ENCODE measurements at places on chromosomes 7 and 10. TPM values are rescaled to one million over a fixed set of nuclear protein-coding genes. Genes with fewer than 3 reads are reported as not detected.
A peak's percentile ranks its signal among the peaks of the same experiment; 100 is the strongest.

GRCh38 chr7:27510541-27510940 lies 152.1 kb downstream of the HIBADH start:
- no peak for DNase-seq

- DNase-seq = peak; percentile 98
These were observed 67.8 kb downstream of the EGFR start for GRCh38 chr7:55086413-55087201.

The HMX2 gene
- not detected for total RNA-seq

The RNF148 gene
- total RNA-seq = not detected

DNA sequence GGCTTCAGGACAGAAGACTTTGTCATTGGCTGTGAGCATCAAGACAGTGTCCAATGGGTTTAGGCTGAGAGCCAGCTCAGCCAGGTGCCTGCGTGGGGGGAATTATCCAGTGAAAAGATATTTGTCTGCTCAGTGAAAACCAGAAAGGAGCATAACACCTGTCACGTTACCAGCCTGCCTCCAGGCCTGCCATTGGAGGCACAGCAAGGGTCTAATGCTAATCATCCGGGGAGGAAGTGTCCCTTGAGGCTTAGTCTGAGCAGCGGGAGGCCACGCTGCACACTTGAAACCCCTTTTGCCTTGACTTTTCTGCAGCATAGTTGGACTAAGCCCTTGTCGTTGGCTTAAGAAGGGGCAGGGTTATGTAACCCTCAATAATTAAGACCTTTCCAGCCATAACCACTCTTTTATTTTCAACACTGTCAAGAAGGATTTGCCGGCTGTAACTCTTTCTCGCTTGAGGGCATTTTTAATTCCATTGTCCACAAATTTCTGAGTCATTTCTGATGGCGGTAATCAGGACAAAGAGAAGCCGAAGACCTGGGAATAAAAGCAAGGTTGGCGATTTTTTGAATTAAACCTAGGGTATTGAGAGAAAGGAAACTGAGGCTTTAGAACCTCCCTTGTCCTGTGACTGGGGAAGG lies 639.6 kb upstream of the FOXK1 start:
- no peak for DNase-seq

The MACC1 gene
- total RNA-seq = not detected

GRCh38 chr7:159091480-159092475 lies 52.9 kb downstream of the VIPR2 start:
- DNase-seq = no peak

DNA sequence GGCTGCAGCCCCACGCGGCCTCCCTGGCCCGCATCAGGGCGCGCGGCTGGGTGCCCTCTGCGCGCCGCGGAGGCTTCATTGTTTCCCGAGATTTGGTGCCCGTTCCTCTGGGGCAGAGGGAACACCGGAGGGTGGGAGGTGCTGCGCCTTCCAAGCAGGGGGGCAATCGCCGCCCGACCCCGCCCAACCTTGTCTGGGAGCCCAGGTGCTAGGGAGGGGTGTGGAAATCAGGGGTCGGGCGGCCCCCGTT lies 1.0 kb upstream of the NRP1 start:
- no peak for DNase-seq

The PDZD7 gene
- total RNA-seq = 2.2 TPM

The PLAU gene
- 6.7 TPM for total RNA-seq

- no peak for DNase-seq
These were observed 999 bp upstream of the MRPS24 start for GRCh38 chr7:43870316-43870715.

DNA sequence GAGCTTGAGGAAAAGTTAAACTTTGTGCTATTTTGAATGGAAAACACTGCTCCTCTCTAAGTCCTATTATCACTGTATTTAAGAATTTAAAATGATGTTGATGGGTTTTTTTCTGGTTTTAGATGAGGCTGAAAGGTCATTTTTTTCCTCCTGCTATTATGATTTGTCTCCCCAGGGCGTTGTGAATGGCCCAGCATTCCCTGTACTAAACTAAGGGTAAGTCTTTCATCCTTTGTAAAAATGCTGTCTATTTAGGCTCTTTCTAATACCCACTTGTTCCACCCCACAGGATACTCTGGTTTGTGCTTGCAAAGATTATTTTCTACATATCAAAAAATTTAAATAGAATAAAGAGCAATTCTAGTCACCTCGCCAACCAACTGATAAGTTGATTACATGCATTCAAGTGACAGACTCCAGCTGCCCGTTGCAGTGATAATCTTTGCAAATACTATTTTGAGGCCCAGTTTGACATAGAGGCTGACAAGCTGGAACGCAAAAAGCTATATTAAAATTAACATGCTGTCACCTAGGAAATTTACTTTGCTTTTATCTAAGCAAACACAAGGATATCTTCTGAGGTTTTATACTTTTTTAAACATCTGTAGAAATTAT lies 222.3 kb upstream of the TMEM229A start:
- DNase-seq = no peak

The STEAP1B gene
- total RNA-seq = not detected

- no peak for DNase-seq
These were observed 337.3 kb downstream of the WDR37 start for GRCh38 chr10:1393481-1393880.

DNA sequence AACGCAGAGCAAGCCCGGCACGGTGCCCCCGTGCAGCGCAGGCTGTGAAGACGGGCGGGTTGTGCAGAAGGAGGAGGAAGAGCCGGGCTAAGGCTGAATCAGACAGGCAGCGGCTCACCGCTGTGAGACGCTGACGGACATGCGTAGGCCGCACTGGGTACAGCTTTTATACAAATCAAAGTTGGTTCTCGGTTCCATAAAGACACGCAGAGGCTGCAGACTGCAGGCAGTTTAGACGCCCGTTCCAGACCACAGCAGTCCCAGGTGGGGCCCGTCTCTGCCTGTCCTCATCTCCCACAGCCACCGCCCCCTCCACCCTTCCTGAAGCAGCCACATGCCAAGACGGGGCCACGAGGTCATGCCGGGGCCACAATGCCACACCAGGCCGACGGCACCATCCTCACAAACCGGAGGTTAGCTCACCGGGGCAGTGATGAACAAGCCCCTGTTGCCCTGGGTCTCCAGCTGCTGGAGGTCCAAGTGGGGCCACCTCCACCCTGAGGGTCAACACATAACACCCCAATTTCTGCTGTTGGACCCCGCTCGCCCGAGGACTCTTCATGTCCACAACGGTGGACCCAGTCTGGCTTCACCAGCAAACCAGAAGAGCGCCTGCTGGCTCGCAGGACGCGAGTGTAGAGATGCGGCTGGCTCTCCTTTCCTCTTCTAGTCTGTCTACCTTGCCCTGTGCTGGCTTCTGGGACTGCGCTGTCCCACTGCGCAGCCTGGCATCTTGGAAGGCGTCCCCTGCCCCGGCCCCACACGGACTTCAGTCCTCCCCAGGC lies 227.2 kb downstream of the ELFN1 start:
- no peak for DNase-seq

DNA sequence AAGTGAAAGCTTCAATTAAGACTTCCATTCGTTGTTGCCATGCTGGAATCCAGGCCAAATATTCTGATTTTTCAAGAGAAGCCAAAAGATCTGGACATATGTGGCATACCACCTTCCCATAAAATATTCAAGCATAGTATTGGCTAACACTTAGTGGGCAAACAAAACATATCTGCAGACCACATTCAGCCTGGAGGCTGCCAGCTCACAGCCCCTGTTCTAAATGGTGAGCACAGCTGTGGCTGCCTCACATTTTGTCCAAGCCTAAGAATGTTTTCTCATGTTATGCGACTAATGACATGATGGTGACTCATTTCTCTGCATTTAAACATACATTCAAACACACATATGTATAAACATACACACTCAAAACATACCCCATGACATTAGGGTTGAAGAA lies 10.6 kb upstream of the CALU start:
- no peak for DNase-seq

DNA sequence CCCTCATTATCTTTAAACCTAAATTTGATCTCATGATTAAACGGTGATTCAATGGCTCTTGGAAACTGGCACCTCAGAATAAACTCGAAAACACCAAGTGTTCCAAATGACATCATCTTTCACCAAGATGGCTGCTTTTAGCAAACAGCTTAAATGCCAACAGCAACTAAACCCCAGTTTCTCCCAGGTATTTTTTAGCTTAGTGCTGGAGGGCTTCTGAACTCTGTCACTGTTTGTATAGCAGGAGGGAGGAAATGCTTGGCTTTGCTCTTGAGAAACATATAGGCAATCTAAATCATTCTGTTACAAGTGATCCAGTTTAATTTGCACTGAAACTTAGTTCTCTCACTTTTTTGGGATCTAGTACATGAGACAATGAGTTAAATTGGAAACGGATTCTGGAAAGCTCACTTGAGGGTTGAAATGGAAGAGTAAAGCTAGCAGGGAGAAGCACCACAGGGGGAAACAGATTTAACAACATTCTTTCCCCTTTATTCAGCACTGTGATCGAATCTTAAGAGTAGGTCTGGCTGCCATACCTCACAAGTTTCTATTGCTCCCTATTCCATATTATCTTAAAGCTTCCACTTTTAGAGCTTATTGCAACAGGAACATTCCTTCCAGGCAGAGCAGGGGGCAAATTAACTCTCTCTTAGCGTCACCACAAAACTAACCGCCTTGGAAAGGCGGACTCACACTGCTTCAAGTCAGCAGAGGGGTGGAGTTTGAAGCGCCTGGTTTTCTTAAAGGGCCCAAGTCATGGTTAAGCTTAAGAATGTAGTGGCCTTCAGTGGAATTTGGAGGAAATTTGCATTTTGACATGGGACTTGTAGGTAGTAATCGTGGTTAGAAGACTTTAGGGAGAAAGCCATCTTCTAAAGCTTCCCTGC lies 1.8 kb upstream of the CCDC6 start:
- DNase-seq = peak; percentile 60

DNA sequence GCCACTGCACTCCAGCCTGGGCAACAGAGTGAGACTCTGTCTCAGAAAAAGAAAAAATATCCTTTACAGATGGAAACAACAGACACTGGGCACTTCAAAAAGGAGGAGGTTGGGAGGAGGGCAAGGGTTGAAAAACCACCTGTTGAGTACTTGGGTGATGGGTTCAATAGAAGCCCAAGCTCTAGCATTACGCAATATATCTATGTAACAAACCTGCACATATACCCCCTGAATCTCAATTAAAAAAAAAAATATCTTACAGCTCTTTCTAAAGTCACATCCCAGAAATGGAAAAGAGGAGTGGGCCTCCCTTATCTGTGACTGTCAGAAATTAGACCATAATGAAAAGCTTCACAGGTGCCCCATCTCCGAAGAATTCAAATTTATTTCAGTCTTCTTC lies 12.1 kb downstream of the VIM start:
- no peak for DNase-seq

GRCh38 chr7:45682836-45683555 lies 108.8 kb downstream of the ADCY1 start:
- peak; percentile 8 for DNase-seq

The PNLIPRP1 gene
- not detected for total RNA-seq

- DNase-seq = no peak
These were observed 51.4 kb upstream of the NPVF start for GRCh38 chr7:25279705-25280104.

The NEURL1 gene
- not detected for total RNA-seq

The ANKRD2 gene
- 2.0 TPM for total RNA-seq

- peak; percentile 26 for DNase-seq
These were observed 30.3 kb upstream of the LSM8 start for GRCh38 chr7:118153551-118154177.

DNA sequence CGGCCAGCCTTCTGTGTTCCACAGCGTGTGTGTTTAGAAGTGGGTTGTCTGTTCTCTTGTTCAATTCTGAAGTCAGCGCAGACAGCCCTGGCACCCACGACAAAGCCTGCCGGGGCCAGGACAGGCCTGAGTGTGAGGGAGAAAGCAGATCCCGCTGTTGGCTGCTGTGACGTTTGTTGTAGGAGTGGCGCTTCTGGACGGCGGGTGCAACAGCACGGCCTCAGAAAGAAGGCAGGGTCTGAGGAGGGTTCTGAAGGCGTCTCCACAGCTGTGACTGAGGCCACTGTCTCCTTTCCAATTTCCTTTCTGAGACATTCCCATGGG lies 76.2 kb downstream of the VIPR2 start:
- DNase-seq = no peak

DNA sequence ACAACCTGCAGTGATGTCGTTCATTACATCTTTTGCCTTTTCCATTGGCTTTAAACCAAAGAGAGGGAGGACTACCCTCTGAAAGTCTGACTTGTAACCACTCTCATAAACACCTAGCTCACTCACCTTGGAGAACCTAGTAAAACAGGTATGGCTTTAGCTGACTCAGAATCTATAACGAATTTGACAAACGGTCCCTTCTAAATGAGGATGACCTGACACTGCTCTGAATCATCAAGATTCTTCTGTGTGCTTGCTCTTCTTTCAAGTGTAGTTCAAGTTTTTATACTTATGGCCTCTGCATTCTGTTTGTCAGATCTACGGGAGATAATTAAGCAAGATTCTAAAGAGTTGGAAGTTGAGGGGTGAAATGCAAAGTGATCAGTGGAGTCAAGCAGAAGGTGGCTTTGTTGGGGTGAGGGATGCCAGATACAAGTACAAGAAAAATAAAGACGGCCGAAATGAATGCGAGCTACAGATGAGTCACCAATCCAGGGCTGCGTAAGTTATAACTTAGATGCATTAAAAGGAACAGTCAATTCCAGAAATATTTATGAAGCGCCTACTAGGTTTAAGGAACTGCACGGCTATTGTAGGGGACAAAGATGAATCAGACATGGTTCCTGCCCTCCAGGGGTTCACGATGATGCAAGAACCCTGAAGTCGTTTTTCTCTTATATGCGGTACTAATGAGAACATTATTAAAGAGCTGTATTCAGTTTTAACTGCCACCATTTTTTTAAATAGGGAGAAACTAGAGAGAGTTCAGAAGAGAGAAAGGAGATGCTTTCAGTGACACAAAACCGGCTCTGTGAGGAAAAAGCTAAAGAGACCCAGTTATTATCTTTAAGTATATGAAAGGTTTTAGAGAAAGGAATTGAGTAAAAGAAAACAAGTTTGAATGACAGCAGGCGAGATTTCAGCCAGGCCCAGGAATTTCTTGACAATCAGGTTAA lies 6.5 kb downstream of the HIPK2 start:
- peak; percentile 66 for DNase-seq

DNA sequence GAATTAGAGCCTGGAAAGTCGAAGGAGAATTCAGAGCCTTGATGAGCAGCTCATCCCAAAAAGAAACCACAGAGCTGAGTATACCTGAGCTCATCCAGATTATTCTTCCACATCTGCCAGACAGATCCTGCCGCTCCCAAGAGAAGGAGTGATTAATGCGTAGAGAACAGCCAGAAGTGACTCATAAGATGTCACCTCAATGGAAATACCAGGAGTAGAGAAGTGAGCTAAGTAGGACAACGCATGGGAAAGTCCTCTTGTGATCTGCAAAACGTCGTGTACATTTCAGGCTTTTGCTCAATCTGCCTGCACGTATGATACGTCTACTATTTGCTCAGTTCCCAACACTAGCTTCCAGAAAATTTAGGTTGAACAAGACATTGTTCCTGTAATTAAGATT lies 230.5 kb upstream of the AUTS2 start:
- DNase-seq = peak; percentile 93

- DNase-seq = no peak
These were observed 249.8 kb downstream of the TRIL start for GRCh38 chr7:28708033-28708951.

DNA sequence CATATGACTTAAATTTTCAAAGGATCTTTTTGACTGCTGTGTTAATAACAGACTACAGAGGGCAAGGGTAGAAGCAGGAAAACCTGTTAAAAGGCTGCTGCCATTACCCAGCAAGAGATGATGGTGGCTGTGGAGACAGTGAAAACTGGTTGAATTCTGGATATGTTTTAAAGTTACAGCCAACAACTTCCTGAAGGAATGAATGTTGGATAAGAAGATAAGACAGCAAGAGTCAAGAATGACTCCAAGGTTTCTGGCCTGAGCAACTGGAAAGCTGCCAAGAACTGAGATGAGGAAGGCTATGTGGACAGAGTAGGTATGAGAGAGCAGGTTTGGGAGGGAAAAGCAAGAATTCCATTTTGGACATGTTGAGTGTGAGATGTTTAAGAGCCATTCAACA lies 19.1 kb downstream of the CNOT4 start:
- DNase-seq = peak; percentile 12

Measured in A172 (cell line).